ENCODE measurements at places on chromosomes 5 and 9. TPM values are rescaled to one million over a fixed set of nuclear protein-coding genes. Genes with fewer than 3 reads are reported as not detected.

CSNK1G3 gene
- 46.6 TPM for total RNA-seq

MARCHF3 gene
- 6.5 TPM for total RNA-seq

ORM2 gene
- not detected for total RNA-seq

MAML1 gene
- total RNA-seq, result 4.2 TPM

TMEM171 gene
- total RNA-seq, result 0.51 TPM

PALM2AKAP2 gene
- 5.0 TPM for total RNA-seq

LHX2 gene
- not detected for total RNA-seq

FAM221B gene
- not detected for total RNA-seq
